ENCODE measurements at places on chromosomes 1 and 21. TPM values are rescaled to one million over a fixed set of nuclear protein-coding genes. Genes with fewer than 3 reads are reported as not detected.

The LDLRAD2 gene
- total RNA-seq: not detected

The KCNK1 gene
- total RNA-seq: 2.2 TPM

The KCNE2 gene
- total RNA-seq: not detected

The DTL gene
- total RNA-seq: 12.2 TPM

The RYR2 gene
- total RNA-seq: 0.21 TPM

The FMO5 gene
- 121 TPM for total RNA-seq

The CHODL gene
- total RNA-seq: not detected

The SH2D1B gene
- total RNA-seq: not detected

The AIM2 gene
- not detected for total RNA-seq

The CNIH3 gene
- 0.43 TPM for total RNA-seq

Data from right lobe of liver (tissue), 6 donors.